ENCODE measurements at places on chromosomes 2 and 18.

- no peak for DNase-seq
These were observed 366.3 kb downstream of the SS18 start for GRCh38 chr18:25724121-25724520.

DNA sequence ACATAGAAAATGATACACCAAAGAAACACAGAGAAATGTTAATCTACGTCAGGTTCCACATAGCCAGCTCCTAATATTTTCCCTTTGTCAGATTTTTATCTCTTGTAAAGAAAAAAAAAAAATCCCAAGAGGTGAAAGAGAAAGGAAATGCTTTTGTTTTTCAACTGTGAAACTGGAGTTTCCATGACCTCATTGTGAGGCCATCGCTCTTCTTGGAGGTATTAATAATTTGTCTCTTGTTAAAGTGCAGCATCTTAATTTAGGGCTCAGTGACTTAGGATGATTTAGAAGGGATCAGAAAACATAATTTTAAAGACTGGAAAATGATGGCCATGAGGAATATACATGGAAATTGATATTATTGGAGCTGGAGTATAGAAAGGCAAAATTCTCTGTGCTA, 21.7 kb downstream of the ARHGAP28 start:
- DNase-seq: no peak

DNA sequence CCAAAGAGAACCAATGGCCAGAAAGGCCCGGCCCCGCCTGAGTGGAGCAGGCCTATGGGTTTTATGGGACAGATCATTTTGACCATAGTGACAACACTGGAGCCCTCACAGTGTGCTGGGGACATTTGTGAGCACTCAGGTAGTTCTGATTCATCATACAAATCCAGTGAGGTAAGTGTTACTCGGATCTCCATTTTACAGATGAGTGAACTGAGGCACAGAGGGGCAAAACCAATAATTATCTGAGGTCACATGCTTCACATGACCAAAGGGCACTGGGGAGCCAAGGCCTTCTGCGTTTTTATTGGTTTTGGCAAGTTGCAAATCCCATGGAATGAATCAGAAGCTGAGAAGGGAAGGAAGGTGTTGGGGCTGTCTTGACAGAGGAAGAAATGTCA, 111.5 kb upstream of the MGAT5 start:
- DNase-seq: no peak

GRCh38 chr2:71884303-71885042, 263.2 kb downstream of the CYP26B1 start:
- DNase-seq: no peak

GRCh38 chr2:41859615-41860514, 188.0 kb upstream of the PKDCC start:
- DNase-seq: no peak

GRCh38 chr2:176753752-176754474, 458.7 kb upstream of the HNRNPA3 start:
- no peak for DNase-seq

GRCh38 chr2:111122631-111123421, 2.1 kb downstream of the BCL2L11 start:
- peak; percentile 48 for DNase-seq

- peak; percentile 3 for DNase-seq
These were observed 1.5 kb upstream of the VSNL1 start for GRCh38 chr2:17538844-17539554.

GRCh38 chr2:97844311-97844859, 131.0 kb downstream of the ZAP70 start:
- no peak for DNase-seq

DNA sequence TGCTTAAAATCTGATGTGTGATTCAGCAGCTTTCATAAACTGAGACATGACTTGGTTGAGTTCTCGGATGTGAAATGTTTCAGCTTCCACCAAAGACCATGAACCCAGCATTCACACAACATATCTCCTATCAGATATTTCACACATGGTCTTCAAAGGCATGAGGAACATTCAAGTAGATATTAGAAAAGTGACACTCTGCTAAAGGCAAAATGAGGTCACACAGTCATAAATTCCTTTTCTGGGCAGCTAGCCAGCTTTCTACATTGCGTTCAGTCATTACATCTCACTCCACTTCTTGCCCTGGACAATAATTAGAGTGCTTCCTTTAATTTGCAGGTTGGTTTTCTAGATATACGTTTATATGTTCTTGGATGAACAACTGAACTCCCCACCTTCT, 96.7 kb downstream of the GAREM1 start:
- DNase-seq: no peak

DNA sequence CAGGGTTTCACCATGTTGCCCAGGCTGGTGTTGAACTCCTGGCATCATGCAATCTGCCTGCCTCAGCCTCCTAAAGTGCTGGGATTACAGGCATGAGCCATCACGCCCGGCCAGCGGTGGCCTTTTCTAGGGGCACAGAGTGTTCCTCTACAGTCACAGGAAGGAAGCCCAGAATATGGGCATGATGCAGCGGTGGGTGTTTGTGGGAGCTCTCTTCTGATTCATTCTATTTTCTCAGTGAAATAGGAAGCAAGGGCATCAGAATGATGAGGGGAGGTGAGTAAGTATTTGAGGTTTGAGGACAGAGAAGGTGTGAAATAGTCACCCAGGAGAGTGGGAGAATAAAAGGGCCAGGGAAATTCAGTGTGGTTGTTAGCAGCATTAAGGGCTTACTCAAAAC, 70.3 kb upstream of the PSME4 start:
- no peak for DNase-seq

GRCh38 chr2:1755436-1756191, 11.3 kb upstream of the PXDN start:
- peak; percentile 69 for DNase-seq

- peak; percentile 59 for DNase-seq
These were observed 121.7 kb upstream of the GLI2 start for GRCh38 chr2:120613742-120614571.

DNA sequence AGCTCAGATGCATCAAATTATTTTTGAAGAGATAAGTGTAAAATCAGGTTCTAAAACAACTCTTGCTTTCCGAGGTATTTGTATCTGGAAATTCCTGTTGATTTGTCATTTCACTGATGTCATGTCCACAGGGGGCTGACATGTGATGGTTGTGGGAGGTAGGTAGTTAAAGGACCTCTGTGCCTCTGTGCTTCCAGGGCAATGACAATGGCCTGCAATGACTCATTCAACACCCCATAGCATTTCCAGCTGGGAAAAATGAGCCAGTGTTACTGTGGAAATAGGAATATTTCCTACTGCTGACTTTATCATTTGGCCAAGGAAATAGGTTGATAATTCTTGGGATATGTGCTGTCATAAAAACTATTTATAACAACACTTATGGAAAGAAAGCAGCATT, 86.2 kb upstream of the CCDC195 start:
- DNase-seq: peak; percentile 6

- no peak for DNase-seq
These were observed 466.7 kb downstream of the TNS1 start for GRCh38 chr2:217535957-217536708.

DNA sequence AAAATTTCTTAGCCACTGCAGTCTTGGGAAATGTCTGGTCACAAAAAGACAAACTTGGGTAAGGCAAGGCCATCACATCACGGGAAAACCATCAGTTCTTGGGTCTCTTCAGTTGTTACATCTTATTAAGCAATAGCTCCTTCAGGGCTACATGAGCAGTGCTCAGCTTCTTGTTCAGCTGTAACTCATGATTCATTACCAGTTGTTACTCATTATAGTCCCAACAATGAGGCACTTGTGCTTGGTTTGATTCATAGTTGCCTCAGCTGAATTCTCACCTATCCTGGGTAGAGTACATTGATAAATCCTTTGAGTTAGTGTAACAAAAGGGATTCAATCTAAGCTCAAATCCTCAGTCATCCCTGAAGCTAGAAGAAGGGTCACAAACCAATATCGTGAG, 102.4 kb upstream of the DCC start:
- DNase-seq: no peak

DNA sequence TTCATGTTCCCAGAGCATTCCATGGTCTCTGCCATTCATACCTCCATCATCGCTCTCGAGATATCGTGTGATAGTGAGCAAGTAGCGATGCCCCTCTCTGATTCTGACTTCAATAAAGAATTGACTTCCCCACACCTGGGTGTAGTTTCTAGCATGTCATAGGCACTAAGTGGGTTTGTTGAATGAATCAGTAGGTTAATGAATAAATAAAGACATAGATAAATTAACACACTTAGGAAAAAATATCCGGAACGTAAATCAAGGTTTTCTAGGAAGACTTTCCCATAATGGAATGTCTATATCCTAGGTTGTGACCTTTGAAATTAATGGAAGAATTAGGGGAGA, 159.1 kb downstream of the DOCK10 start:
- DNase-seq: no peak

GRCh38 chr18:79923896-79924585, 27.4 kb downstream of the SLC66A2 start:
- DNase-seq: no peak

- no peak for DNase-seq
These were observed 50.3 kb downstream of the RABL2A start for GRCh38 chr2:113677330-113677729.

DNA sequence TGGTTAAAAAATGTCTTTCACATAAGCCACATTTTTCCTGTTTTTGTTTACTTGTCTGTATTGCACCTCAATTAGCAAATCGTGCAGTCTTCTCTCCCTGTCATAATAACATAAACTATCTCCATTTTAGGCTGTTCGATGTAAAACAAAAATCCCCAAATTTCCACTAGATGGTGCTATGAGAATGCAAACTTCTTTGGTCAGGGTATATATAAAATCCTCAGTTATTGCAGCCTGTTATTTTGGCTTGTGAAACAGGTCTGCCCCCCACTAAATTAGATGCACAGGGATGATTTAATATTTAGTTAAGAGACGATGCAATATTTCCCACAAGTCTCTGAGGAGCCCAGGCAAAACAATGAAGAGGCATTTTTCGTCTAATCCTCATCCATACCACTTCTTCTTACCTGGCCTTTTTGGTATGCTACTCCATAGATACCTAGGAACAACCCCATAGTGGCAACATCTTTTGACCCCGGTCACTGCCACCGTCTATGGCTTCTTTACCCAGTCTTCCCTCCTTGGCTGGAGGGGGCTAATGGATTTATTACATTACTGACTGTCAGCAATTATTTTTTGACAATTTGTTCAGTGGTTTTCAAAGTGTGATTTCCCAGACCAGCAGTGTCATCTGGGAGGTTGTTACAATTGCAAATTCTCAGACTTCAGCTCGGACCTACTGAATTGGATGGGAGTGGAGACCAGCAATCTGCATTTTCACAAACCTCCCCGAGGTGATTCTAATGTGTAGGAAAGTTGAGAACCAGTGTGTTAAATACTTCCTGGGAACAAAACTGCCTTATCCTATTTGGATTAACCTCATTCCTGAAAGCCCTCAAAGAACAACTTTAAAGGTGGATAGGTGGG, 117.4 kb upstream of the CWC22 start:
- peak; percentile 31 for DNase-seq

DNA sequence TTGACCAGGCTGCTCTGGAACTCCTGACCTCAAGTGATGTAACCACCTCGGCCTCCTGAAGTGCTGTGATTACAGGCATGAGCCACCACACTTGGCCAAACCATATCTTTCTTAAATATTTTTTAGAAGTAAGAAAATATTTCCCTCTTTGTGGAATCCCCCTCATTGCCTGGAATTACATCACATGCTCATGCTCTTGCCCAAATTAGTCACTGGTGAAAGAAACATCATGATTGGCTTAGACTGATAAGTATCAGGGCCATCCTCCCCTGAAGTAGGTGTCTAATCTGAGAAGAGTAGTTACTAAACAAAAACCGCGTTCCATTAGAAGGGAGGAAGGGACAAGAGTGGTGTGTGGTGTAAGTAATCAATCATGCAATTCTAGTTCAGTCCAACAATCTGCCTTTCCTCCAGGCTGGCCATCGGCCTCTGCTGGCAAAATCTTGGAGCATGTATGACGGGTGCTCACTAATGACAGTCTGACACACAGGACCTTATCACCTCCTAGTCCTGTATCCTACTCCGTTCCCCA, 52.3 kb upstream of the SCG2 start:
- DNase-seq: no peak

GRCh38 chr2:175728032-175728431, 274.0 kb downstream of the LNPK start:
- DNase-seq: no peak

DNA sequence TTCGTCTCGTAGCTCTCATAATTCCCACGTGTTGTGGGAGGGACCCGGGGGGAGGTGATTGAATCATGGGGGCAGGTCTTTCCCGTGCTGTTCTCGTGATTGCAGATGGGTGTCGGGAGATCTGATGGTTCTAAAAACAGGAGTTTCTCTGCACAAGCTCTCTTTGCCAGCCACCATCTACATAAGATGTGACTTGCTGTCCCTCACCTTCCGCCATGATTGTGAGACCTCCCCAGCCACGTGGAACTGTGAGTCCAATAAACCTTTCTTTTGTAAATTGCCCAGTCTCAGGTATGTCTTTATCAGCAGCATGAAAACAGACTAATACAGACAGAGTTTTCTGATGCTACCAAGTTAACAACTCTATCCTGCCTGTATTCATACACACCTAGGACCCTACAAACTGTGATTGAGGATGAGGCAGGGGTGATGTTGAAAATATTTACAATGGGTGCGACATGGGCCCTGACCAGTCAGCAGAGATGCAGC, 3.9 kb downstream of the APOB start:
- no peak for DNase-seq

DNA sequence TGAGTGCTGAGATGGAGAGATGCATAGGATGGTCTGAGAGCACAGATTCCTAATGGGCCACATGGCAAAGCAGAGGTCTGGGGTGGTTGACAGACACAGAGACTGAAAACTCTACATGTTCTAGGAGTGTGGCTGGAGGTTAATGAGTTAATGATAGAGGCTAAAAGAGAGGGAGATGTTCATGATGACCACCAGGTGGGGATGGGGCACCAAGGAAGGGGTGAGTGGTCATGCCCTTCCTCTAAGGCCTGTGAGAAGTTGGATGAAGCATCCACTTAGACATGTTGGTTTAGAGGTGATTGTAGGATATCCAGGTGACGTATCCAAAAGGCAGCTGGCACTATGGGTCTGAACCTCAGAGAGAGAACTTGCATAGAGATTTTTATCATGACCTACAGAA, 102.1 kb downstream of the LRP2 start:
- no peak for DNase-seq

DNA sequence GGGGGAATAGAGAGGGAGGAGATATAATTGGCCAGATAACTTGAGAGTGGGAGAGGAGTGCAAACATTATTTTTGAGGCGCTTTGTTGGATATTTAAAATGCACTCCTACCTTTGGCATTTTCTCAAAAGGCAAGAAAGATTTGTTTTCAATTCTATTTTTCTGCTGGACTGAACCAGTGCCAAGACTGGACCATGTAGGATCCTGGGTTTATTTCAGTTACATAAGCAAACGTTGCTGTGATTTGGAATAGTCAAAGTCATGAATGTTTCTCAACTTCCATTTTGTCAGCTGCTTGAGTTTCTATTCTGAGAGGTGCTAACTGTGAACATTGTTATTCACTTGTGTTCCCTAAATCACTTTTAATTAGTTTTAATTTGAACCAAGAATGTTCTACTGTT, 8.9 kb upstream of the CHRNA1 start:
- no peak for DNase-seq

GRCh38 chr2:230043461-230043860, 25.3 kb downstream of the SLC16A14 start:
- DNase-seq: no peak

- peak; percentile 9 for DNase-seq
These were observed 674 bp upstream of the ERBB4 start for GRCh38 chr2:212539072-212539880.

Measured in HTR-8/SVneo (cell line).